ENCODE measurements at places on chromosomes 13 and 19.

GRCh38 chr13:20227730-20228129, 4.4 kb downstream of the GJB6 start:
- DNase-seq: no peak

GRCh38 chr13:53124623-53125022, 96.0 kb downstream of the OLFM4 start:
- DNase-seq: no peak

GRCh38 chr19:18433735-18434398, 4.1 kb downstream of the ISYNA1 start:
- DNase-seq: no peak

DNA sequence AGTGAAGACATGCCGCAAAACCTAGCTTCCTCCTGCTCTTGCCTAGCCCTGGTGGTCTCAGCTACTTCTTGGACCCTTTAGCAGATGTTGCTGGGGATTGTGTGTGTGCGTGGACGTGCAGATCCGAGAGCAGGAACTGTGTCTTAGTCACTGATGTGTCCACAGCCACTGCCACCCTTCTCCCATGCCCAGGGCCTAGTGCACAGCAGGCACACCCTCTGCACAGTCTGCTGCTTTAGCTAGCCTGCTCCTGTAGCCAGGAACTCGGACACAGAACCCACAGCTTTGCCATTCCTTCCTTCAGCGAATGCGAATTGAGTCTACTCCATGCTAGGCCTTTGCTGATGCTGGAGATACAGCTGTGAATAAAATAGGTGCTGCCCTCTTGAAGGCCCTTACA, 2.3 kb downstream of the CLPTM1 start:
- DNase-seq: no peak

- DNase-seq: no peak
Measured at GRCh38 chr13:75076476-75076875, 405.5 kb downstream of the TBC1D4 start.

DNA sequence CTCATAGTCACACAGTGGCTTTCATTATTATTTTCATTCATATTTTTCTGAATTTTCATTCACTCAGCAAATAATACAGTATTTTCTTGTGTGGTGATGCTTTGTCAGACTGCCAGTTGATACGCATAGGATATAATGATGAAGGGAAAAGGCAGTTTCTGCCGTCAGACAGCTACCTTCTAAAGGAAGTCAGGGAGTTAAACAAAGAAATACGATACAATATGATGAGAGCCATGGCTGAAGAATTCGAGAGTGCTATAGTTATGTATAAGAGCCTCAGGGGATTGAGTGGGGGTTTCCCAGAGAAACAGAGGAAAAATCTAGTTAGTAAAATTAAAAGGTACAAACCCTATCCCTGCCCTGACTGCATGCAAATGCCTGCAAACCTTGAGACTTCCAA, 479.1 kb downstream of the OLFM4 start:
- DNase-seq: no peak

GRCh38 chr13:97234742-97235141, 12.6 kb downstream of the MBNL2 start:
- no peak for DNase-seq

Data from keratinocyte (primary cell).